Myocyte (in vitro differentiated cells): ENCODE measurements at places on chromosomes 2 and 18. TPM values are rescaled to one million over a fixed set of nuclear protein-coding genes. Genes with fewer than 3 reads are reported as not detected.

- DNase-seq, result no peak
Measured at GRCh38 chr2:218729640-218730039, 19.0 kb downstream of the TTLL4 start.

- DNase-seq, result peak; percentile 70
Measured at GRCh38 chr2:160574468-160575140, 81.0 kb upstream of the RBMS1 start.

DNA sequence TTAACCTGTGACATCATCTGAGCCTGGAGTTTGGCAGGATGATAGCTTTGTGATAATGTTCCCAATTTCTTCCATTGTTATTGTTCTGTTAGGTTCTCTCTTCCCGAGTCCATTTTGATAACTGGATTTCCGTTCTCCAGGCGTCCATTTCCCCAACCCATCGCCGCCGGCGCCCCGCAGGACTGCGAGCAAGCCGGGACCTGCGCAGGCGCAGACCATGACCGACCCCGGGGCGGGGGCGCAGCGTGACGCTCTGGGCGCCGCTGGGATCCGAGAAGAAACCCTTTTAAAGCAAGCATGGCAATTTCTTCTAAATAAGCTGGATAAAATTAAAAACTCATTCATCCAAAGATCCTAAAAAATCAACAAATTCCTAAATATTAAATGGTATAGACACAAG is at the start of gene SLC25A52:
Gene SLC25A52 (minus strand): TSS at position 186 of the 400 bp plus-strand sequence. CDS start 219 bp downstream, outside the sequence.
- no peak for DNase-seq

The UCN gene
- total RNA-seq, result 2.4 and 6.6 TPM in 2 replicates

The SKOR2 gene
- not detected in 2 replicates for total RNA-seq

The CELF4 gene
- total RNA-seq, result not detected in 2 replicates

The POU3F3 gene
- total RNA-seq, result not detected in 2 replicates
